ENCODE measurements at places on chromosomes 4 and X.

- no peak for DNase-seq
Observed at GRCh38 chrX:10769195-10769594, 148.8 kb upstream of the MID1 start.

DNA sequence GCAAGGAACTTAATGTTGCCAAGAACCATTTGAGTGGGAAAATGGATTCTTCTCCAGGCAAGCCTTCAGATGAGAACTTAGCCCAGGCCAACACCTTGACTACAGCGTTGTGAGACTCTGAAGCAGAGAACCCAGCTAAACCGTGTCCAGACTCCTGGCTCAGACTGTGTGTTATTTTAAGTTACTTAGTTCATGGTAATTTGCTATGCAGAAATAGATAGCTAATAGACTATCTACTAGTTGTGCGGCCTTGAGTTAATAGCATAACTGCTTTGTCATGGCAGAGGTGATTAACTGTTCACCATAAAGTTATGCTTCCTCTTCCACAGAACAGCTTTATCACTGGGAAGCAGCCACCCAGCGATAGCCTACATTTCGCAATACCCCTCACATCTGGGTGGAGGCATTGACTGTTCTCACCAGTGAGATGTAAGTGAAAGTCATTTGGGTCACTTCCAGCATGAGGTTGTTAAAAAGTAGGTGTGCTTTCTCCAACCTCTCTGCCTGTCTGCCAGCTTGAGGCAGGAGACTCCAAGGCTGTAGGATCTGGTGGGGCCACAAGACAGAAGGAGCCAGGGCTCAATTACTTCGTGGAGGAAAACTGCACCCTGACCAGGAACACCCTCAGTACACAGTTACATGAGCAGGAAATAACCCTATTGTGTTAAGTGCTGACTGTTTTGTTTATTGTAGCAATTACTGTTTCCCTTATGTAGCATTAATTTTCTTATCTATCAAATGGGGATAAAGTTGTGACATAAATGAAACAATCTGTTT lies 94.2 kb downstream of the GPAT3 start:
- no peak for DNase-seq

DNA sequence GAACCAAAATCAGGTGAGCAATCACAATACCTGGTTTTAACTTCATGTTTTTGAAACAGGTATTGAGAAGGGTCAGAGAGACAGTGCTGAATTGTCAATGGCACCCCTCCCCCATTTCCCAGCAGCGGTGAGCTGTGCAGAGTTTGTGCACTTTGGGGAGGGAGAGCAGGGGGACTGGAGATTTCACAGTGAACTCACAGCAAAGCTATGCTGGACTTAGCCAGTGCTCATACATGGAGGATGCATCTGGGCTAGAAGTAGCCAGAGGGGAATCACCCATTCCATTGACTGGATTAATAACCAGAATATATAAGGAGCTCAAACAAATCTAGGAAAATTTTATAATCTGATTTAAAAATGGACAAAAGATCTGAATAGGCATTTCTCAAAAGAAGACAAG lies 612.6 kb downstream of the STPG2 start:
- DNase-seq = no peak

DNA sequence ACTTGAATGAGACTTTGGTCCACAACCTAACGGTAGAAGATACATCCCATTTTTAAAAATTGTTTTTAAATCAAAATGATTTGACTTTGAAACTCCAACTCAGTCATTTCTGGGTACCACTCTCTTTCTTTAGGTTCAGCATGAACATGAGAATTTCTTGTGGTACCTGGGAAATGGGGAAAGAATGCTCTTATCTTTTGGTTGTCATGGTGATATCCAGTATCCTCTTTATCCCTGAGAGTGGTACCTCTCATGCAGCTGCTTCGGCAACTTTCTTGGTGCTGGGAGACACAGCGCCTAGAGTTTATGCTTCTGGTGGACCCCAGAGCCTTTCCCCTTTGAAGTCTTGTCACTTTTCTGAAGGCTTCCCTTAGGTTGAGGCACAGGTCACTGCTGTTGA lies 465.1 kb upstream of the FAT1 start:
- no peak for DNase-seq

GRCh38 chr4:35725131-35725530 lies 519.2 kb downstream of the ARAP2 start:
- no peak for DNase-seq

GRCh38 chrX:120514236-120514635 lies 45.1 kb upstream of the LAMP2 start:
- no peak for DNase-seq

- DNase-seq = no peak
Observed at GRCh38 chrX:10089378-10089795, 67.4 kb upstream of the CLCN4 start.

GRCh38 chrX:14941301-14941700 lies 68.1 kb downstream of the MOSPD2 start:
- no peak for DNase-seq

DNA sequence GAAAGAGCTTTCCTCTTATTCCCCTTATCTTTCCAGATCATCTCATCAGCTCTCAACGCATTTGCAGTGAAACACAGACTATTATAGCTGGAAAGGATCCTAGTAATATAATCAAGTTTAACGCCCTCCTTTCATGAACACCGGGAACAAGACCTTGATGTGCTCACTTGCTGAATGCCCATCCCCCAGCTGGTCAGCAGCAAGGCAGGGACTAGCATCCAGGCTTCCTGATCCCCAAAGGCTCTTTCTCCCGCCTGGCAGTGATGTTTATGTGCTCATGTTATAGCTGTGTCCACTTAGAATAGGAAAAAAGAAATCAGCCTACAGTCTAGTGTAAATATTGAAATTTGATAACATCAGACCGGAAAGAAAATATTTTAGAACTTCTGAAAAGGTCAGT lies 24.6 kb downstream of the GPC4 start:
- DNase-seq = no peak

GRCh38 chrX:19683358-19683757 lies 168.1 kb upstream of the MAP3K15 start:
- DNase-seq = no peak

DNA sequence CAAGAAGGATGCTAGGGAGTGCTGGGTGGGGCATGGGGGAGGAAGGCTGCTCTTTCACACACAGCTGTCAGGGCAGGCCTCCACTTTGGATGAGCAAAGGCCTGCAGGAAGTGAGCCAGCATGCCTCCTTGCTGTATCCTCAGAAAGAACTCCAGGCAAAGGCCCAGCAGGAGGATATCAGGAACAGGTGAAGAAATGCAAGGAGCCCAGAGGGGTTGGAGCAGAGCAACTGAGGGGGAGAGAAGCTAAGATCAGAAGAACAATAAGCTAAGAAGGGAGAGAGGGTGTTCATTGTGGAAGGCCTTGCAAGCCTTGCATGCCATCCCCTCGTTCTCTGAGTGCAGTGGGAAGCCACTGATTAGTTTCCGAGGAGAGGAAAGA lies 115.1 kb downstream of the CAMK2D start:
- no peak for DNase-seq

- DNase-seq = no peak
Observed at GRCh38 chr4:4866866-4867374, 7.5 kb downstream of the MSX1 start.

GRCh38 chr4:183871581-183871980 lies 33.5 kb upstream of the STOX2 start:
- no peak for DNase-seq

DNA sequence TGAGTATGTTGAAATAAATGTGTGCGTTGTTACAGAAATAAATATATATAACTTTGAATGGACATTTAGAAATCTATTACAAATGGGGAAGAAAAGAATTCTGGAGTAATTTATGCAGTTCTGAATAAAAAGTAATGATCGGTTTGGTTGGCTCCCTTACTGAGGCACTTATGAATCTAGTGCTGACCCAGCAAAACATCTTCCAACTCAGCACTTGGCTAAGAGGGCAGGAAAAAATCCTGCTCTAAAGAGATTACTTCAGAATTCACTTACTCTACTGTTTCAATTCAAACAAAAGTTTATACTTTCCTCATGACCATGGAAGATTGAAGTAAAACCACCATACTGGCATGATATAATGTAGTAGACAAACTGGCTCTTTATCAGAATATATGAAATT lies 123.9 kb upstream of the RXFP1 start:
- DNase-seq = no peak

DNA sequence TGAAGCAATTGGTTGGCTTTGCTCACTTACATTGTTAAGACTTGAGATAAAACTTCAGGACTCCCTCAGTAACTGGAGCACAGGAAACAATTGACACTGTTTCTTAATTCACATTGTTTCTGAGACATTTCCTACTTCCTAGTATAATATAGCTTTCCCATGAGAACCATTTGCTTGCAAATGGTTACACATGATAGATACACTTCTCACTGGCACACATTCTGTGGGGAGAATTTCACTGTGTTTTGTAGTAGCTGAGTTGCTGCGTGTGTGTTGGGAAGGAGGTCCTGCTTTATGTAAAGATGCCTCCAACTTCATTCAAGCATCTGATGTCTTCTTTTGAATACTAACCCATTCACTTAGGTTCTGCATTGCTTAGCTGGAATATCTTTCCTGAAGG lies 85.3 kb upstream of the SLC4A4 start:
- no peak for DNase-seq

DNA sequence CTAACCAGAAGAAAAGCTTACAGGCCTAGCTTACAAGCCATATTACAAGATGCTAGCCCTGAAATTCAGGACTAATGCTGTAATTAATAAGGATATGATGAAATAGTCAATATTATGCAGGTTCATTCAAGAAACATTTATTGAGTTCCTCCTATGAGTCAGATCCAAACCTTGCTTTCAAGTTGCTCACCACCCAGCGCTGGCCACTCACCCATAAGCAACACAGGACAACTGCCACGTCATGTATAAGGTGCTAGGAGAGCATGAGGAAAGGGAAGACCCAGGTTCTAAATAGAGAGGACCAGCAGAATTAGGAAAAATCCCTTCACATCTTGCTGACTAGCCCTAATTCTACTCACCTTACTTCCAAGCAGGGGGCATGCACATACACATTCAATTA lies 23.3 kb downstream of the MAML3 start:
- DNase-seq = no peak

GRCh38 chr4:64715741-64716140 lies 306.5 kb upstream of the TECRL start:
- no peak for DNase-seq

GRCh38 chr4:141153751-141154510 lies 20.7 kb upstream of the RNF150 start:
- no peak for DNase-seq

DNA sequence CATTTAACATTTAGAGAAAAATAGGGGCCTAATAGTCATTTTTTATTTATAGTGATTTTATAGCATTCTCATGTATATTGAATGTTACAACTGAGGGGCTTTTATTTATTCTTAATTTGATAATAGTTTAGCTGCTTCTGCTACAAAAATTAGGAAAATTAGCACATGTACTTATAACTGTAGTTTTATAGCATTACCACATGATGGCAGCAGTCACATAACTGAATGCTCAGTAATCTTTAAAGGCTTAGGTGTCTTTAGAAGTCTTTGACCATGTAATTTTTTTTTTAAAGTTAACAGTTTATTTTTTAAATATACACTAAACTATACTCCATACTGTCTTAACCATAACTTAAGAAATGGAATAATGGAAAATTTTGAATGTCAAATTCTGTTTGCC lies 136.6 kb downstream of the STAG2 start:
- no peak for DNase-seq
